ENCODE measurements at places on chromosomes 11 and 22.

GRCh38 chr11:130478204-130478701 is 29.8 kb downstream of the ADAMTS15 start:
- no peak for DNase-seq

GRCh38 chr22:47147572-47147971 is 385.1 kb downstream of the TBC1D22A start:
- DNase-seq, result no peak

DNA sequence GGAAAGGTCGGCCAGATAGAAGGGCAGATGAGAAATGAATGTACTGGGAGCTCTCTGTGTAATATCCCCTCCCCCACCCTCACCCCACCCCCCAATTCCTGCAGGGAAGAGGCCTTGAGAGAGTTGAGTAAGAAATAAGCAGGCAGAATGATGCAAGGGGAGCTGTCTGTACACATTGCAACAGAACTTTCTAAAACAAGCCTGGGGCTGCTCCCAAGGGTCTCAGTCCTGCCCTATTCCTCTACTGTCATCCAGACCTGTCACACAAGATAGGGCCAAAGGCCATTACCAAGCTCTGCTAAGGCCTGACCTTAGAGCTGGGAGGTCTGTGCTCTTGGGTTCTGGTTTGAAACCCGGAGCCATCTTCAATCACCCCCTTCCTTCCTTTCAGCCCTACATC is 5.7 kb upstream of the DGAT2 start:
- no peak for DNase-seq

GRCh38 chr11:126357969-126358762 is 2.7 kb downstream of the ST3GAL4 start:
- DNase-seq, result no peak

DNA sequence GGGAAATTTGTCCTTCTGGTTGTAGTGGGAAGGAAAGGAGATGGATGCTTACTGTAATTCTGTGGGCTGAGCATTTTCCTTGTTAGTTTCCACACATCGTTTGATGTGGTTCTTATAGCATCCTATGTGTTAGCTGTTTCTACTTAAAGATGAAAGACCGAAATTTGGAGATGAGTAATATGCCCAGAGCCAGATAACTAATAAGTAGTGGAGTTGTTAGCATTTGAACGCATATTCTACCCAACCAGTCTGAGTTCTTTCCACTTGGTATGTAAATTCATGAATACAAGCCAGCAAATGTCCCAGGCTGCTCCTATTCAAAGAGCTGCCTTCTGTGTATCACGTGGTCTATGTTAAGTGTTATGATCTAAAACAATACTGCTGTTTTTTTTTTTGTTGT is 14.6 kb downstream of the SPECC1L start:
- no peak for DNase-seq

GRCh38 chr11:109527496-109527895 is 105.5 kb downstream of the C11orf87 start:
- no peak for DNase-seq

- no peak for DNase-seq
These were observed 69.7 kb upstream of the BMAL1 start for GRCh38 chr11:13207665-13208594.

DNA sequence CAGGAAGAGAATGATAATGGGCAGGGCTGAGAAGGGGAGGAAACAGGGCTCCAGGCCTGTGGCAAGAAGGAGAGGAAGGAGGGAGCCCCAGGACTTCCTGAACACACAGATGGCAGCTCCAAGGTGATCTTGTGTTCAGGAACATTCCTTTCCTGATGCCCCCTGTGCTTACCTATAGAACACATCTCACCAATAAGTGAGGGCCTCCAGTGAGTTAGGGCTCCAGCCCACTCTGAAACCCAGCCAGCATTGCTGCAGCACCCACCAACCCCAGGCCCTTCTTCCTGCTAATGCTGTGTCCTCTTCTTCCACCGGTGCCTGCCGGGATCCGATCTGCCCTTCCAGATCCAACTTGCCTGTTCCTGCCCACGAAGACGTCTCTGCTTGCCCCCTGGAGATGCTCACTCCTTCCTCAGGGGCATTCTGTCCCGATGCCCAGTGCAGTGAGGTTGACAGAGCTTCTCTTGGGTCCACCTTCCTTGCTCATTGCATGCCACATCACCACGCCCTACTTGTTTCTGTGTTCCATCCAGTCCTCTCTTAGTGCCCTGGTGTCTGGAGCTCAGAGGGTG is 17.4 kb downstream of the ANKK1 start:
- DNase-seq, result no peak

DNA sequence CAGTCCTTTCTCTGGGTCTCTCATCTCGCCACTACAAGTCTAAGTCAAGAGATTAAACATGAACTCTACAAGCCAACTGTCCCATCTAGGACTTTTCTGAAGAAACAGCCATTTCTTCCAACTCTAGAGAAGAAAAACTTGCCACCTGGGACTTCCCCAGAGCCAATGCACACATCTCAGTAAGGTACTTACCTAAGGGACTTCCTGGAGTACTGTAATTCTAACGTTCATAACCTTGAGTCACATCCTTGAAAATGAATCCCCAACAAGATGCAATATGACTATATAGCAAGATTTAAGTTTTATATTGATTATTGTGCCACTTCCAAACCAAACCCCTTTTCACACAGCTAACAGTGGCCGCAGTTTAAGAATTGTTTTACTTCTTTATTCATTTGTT is 11.9 kb upstream of the ISX start:
- no peak for DNase-seq

DNA sequence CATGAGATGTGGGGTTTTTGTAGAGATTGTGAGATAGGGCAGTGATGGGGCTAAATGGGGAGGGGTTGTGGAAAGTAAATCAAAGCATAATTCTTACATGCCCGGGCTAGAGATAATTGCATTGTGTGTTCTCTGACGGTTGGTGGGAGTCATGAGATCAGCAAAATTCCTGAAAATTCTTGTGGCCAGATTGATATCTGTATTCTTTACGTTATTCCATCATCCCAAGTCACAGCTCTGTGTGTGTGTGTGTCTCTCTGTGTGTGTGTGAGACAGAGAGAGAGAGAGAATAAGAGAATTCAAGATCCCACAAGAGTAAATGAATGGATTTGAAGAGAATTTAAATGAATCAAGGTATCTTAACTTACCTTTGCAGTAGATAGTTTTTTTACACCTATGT is 138.6 kb upstream of the ARHGAP20 start:
- no peak for DNase-seq

DNA sequence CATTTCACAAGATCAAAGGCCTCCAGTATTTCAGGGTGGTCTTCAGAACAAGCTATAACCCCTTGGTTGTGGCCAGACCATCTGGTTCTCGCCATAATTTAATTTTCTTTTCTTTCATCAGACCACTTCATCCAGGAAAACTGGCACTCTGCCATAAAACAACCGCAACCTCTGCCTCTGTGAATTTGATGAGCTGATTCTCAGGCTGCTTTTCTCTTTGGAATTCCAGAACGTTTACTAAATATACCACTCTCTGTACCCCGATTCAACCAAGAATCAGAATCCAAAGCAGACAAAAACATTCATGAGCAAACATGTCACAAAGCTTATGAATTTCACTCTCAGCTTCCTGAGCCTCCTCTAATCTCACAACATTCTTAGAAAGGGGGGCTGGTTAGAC is 331.8 kb upstream of the SYN3 start:
- no peak for DNase-seq

- no peak for DNase-seq
These were observed 452.1 kb downstream of the MN1 start for GRCh38 chr22:27349456-27349855.

DNA sequence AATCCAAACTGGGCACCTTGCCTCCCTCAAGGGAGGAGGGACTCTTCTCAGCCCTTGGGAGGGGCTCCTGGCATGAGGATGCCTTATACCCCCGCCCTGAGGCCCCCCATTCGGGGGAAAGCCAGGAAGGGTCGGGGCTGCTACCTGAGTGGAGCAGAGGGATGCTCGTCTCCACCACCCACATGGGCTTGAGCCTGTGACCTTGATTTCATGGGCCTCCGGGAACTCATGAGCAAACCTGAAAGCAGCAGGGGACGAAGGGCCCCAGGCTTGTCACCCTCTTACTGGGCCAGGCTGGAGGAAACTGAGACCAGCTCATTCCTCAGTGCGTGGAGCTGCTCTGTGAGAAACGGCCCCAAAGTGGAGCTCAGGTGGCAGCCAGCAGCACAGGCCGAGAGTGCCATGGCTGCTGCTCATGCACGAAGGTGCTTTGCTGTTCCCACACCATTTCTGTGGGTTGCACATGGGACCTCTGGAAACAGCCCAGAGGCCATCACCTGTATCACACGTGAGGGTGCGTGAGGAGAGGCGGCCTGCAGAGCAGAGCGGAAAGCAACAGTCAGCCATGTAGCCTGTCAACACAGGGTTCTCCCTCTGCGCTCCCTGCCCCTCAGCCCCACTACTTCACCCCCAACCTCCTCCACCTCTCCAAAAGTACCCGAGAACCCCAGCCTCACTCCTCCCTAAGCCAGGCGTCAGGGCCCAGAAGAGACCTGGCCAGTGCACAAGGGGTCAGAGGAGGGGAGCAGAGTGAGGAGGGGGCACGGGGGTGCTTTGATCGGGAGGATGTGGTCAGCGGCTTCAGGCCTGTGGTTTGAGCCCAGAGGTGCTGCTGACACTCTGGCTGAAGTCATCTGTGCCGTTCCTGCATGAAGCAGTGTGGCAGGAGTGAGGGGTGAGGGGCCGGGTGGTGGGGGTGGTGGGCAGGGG is 14.1 kb upstream of the IL2RB start:
- no peak for DNase-seq

GRCh38 chr22:39731881-39732555 is 161.5 kb downstream of the CACNA1I start:
- no peak for DNase-seq

DNA sequence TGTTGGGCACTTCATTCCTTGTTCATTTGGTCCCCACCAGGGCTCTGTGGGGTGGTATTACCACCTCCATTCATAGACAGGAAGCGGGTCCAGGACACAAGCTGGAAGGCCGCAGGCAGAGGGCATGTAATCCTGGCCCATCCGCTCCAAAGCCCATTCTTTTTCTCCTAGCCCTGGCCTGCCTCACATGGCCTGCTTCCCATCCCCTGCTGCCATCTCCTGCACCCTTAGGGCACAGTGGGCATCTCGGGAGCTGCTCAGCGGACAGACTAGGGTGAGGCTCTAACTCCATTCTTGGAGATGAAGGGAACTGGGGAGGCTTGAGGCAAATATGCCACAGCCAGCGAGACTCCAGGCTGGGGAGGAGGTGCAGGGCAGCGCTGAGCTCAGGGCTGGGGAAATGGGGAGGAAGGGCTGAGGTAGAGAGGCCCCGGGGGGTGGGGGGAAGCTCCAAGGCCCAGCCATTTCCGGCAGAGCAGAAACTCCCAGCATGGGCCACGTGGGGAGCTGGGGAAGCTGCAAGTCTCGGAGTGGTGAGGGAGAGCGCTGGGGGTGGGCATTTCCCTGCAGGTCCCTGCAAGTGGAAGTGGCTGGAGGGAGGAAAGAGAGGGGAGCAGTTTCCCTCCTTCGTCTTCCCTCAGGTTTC is 14.3 kb upstream of the BCL9L start:
- no peak for DNase-seq

DNA sequence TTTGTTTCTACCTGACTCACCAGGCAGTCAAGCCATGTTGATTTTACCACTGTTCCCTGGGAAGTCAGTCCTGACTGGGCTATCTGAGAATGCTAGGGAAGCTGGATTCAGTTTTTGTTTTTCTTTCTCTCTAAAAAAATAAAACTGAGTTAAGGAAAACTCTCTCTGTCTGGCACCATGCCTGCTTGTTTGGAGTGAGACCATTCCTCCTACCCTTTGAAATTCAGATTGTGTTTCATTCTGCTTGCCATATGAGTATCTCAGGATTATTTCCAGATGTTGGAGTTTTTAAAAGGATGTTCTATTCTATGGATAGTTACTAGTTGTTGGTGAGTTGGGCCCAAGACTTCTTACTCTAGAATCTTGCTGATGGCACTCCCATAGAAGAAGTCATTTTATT is 1917.0 kb downstream of the LRRC4C start:
- no peak for DNase-seq

DNA sequence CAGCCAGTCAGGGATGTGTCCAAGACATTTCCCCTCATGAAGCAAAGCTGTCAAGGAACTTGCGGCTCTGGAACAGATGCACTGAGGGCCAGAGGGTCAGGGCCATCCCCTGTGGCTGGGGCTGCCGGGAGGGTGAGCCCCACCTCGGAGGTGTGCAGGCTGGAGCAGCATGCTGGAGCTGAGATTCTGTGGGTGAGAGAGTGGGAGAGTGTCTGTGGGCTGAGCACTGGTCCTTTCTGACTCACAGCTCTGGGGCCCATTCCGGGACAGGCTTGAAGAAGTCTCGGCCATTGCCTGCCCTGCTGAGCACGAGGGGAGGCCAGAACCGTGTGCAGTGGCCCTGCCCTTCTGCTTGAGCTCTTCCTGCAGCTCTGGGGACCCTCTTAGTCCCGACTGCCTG is 2.1 kb downstream of the OMP start:
- no peak for DNase-seq

DNA sequence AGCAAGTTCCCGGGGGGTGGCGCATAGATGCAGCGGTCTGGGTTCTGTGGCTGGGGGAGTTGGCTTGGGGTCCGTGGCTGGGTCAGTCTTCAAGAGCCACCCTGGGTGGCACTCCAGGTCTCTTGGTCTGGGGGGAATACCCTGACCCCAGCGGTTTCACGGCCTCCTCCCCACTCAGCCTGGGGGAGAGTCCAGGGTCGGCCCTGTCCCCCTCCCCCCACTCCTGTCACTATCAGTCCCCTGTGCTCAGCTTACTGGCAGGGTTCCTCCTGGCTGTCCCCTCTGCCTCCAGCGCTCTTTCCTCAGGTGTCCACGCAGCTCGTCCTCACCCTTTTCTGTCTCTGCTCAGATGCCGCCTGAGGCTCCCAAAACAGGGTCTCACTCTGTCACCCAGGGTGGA is 68.5 kb upstream of the PARVG start:
- no peak for DNase-seq

GRCh38 chr11:119990309-119991021 is 147.4 kb downstream of the TRIM29 start:
- no peak for DNase-seq

DNA sequence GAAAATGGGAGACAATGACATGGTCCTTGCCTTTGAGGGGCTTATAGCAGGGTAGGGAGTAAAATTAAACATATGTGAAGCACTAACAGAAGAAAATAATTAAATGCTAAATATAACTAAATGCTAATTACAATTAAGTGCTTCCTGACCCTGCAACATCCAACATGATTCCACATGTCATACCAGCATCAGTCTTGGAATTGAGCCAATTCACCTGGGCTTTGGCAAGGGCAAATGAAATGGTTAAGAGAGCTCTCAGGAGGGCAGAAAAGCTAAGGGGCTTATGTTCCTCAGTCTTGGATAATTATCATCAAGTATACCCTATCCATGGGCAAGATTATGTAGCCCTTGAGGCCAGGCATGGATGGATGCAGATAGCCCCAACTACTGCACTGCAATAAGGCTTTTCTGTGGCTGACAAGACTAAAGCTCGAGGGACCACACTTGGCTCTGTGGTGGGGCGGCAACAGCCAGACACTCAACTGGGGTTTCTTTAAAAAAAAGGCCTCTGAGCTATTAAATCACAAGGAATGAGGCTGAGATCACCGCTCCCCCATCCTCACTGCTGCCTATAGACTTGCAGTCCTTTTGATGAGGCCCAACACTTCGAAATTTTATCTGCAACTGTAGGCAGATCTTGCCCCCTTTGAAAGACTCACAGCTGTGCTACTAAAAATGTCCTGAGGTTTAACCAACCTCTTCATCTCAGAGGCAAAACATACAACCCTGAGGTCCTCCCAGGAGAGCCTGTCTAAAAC is 39.0 kb downstream of the IL18BP start:
- DNase-seq, result no peak

- no peak for DNase-seq
These were observed 61.1 kb downstream of the FDX1 start for GRCh38 chr11:110490886-110491285.

GRCh38 chr11:8386134-8386864 is 122.6 kb upstream of the LMO1 start:
- no peak for DNase-seq

GRCh38 chr11:67666676-67667489 is 7.5 kb downstream of the ALDH3B2 start:
- no peak for DNase-seq

Measured in activated T-cell treated with anti-CD3 and anti-CD28 coated beads for 4 hours (primary cell).